Activated T-cell treated with anti-CD3 and anti-CD28 coated beads for 24 hours (primary cell): ENCODE measurements at places on chromosomes 4 and X.
A peak's percentile ranks its signal among the peaks of the same experiment; 100 is the strongest.

DNA sequence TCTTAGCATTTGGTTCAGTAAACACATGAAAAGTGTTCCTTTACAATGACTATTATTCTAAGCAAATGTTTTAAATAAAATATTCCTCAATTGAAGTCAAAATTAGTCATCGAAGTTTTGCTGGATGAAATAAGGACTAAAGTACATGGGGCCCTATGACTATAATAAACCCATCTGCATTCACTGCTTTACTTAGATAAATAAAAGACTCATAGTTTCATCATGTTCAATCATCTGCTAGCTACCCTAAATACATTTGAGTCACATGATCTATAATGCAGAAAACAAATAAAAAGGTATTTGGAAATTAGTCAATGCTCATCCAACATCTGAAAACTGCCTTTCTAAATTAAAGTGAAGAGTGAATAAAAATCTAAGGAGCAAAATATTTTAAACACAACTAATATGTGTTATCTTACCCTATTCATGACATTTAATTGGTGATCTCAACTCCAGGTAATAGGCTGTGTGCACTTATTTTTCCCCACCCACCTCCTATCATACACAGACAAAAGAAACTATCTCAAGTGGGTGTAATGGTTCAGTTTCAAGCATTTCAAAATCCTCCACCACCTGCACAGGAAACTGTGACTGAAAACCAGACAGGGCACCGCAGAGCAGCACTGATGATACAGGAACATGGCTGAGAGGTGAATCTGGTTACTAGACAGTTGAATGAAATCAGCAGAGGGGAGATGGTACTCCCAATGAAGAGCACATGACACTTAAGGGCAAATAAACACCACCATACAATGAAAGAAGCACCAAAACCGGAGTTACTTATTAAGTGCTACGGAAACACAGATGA lies 78.6 kb downstream of the CAMK2D start:
- DNase-seq: peak; percentile 73

DNA sequence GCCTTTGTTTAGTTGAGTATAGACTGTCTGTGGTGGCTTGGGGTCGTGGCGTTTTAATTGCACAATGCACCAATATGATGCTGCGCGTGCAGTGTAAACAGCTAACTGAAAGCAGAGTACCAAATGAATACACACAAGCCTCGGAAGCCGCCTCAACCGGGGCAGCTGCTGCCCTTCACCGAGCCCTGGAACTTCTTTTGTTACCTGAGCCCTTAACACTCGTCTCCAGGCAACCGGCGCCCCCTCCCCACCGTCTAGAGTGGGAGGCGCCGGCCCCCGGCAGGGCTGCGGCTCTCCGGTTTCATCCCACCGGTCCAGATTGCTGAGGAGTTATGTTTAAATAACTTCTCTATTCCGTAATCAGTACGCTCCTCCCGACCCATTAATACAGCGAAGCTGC lies 173.2 kb upstream of the TBL1X start:
- DNase-seq: no peak

DNA sequence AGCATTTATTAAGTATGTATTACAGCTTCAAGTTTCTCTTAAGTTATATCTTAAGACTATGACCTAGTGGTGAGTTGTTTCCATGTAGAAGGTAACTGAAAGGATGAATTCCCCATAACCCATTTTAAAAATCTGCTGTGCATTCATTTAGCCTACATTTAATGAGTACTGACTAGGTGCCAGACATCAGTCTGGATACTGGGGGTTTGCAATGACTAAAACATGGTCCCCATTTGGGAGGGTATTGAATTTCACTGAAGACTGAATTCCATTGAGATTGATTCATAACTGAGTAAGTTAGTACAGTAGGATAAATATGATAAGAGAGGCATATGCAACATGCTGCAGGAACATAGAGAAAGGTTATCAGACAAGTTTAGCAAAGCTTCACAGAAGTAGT lies 241.5 kb downstream of the FRAS1 start:
- no peak for DNase-seq

GRCh38 chrX:31436424-31436823 lies 364.6 kb upstream of the FTHL17 start:
- DNase-seq: no peak

- no peak for DNase-seq
These were observed 34.4 kb downstream of the TNIP3 start for GRCh38 chr4:121129606-121130325.

DNA sequence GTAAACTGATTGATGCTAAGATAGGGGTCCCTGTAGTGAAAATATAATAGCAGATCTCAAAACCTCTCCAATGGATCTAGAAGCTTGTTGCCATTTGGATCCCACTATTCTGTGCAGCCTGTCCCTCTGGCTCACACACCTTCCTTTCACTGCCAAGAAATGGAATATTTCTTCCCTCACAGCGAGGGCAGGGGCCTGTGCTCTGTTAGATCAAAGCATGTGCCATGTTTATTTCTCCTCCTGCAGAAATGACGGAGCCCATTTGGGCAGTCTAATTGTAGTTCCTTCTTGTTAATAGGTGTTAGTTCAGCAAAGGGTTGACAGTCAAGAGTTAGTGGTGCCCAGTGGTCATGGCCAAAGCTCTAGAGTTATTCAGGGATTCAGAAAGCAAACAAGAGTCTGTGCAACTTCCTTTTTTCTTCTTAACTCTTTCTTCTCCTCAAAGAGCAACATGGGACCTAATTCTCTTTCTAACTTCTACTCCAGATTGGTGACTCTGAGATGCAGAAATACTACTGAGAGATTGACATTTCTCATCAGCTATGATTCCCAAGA lies 106.8 kb downstream of the STOX2 start:
- DNase-seq: no peak

GRCh38 chr4:66439508-66439907 lies 769.2 kb upstream of the EPHA5 start:
- DNase-seq: no peak

DNA sequence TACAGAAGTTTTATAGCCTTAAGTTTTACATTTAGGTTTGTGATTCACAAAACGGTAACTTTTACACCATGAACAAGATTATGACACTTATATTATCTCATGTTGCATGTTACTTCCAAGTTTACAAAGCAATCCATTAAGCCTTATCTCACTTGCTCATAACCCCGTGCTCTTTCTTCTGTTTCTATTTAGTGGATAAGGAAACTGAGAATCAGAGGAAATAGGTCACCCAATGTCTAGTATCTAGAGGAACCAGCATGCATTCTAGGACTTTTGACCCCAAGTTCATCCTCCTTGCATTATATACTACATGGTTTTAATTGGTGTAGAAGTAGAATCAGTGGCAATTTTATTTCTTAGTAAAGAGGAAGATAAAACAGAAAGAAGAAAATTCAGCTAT lies 67.0 kb upstream of the ANXA3 start:
- DNase-seq: no peak

- DNase-seq: no peak
These were observed 15.1 kb downstream of the SLC2A9 start for GRCh38 chr4:10006231-10006600.

DNA sequence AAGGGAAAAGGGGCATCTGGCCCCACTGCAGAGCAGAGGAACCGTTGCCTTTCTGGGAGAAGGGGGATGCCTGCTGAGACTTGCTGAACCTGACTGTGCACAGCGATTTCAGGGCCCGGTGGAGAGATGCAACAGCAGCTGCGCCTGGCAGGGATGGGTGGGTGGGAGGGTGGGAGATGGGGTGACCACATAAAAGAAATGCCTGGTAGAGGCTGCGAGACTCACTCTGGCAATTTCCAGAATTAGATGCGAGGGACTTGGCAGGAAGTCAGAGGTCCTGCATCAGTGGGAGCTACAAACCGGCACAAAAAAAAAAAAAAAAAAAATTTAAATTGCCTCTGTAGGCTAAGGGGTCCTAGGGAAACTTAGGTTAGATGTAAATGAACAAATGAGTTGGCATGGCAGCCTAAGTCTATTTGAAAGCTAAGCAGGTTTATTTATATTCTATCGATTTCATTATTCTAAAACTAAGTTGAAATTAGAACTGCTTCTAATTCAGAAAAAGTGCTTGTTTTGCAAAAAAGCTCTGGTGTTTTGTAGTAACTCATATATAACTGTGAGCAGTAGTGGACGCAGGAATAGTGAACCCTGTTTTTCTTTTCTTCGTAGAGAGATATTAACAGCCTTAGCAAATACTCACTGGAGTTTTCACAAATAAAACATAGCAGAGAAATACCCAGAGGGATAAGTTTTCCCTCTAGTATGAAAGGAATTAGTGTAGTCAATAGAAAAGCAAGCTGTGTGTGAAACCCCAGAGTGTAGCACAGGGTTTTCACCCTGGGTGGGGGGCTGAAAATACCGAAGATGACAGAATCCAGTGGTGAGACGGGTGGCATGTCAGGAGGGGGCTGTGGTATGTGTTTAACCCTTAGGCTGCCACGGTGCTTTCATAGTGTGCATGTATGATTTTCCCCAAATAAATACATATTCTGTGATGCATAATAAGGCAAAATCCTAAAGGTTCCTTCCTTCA lies 130.1 kb downstream of the EGF start:
- no peak for DNase-seq

- no peak for DNase-seq
These were observed 107.3 kb upstream of the PABPC4L start for GRCh38 chr4:134308910-134309309.

DNA sequence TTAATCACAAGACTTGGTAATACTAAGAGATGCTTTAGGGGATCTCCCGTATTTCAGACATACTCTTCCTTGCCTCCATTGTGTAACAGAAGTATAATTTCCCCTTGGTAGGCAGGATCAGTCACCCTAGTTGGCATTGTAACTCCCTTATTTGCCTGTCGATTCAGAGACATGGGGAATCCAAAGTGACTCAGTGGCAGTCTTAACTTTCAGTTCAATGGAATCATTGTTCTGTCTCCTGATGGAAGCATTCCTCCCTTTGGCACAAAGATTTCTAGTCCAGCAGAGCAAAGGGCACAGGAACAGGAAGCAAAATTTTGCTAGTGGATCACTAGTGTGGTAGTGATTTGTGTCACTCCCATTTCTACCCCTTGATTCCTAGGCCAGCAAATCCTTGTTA lies 80.4 kb downstream of the DCUN1D4 start:
- no peak for DNase-seq

DNA sequence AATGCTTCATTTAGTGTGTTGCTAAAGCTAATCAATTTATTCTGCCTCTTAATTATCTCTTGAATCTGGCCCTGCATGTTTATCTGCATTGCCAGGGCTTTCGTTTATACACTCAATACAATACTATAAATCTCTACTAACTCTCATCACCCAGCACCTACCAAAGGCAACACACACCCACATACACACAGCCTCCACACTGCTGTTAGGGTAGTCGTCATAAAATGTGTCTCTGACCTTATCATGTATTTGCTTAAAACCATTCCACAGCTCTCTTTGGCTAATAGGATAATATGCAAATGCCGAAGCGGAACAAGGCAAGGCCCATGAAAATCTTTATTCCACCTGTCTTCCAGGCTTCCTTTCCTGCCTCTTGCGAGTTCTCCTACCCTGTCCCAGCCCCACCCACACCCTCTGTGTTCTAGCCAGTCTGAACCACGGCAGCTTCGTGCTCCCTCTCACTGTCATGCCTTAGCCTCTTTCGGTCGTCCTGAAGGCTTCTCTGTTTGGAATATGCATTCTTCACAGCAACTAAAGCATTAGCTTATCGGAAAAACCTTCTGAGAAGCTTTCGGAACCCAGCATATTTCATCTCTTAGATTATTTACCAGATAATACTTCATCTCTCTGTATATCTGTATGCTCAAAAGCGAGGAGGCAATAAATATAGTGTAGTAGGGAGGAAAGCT lies 333.5 kb downstream of the TENM3 start:
- DNase-seq: no peak

DNA sequence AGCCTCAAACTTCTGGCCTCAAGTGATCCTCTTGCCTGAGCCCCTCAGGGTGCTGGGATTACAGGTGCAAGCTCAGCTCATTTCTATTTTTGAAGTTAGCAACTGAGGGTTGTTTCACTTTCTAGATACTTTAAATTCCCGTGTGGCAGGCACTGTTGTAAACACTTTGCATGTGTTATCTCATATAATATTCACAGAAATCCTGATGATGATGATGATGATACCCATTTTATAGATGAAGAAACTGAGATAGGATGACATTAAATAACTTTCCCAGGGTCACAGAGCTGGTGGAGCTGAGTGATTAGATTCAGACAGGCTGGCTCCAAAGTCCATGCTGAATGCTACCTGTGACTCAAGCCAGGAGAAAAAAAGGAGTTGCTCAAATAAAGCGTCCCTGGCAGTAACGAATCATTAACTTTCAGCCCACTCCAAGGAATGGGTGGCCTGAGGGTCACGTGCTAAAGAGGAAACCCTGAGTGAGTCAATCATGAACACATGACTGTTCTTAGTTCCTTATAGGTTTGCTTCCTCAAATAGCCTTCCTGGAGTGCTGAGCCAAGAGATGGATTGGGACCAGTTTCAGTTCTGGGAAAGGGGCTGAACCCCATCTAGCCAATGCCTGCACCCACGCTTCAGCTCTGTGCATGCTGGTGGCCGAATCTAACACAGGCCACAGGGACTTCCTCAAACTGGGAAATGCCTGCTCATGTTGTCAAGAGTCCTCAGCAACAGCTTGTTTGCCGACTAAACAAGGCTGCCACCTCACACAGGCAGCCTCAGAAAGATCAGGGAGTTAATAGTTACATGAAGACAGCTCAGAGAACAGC lies 52.8 kb downstream of the RBM47 start:
- no peak for DNase-seq

DNA sequence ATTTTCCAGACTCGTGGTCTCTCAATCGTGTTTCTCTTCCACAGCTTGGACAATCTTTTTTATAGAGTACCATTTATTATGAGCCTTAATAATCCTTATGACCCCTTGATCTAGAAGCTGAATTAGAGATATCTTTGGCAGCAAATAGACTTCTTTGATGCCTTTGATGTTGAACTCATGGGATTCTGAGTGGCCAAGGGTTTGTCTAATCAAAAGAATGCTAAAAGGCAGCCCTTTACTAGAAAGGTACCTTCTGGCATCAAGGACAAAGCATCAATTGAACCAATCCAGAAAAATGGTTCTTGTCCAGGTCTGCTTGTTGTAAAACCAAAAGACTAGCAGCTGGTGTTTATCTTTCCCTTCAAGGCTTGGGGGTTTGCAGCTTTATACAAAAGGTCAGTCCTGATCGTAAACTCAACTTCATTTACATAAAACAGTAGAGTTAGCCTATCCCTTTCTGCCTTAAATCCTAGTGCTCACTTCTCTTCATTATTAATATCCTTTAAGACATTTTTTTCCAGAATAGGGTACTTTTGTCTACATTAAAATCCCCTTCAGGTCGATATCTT lies 411.3 kb downstream of the FAT4 start:
- DNase-seq: no peak
